ENCODE measurements at places on chromosomes 7 and 10.

DNA sequence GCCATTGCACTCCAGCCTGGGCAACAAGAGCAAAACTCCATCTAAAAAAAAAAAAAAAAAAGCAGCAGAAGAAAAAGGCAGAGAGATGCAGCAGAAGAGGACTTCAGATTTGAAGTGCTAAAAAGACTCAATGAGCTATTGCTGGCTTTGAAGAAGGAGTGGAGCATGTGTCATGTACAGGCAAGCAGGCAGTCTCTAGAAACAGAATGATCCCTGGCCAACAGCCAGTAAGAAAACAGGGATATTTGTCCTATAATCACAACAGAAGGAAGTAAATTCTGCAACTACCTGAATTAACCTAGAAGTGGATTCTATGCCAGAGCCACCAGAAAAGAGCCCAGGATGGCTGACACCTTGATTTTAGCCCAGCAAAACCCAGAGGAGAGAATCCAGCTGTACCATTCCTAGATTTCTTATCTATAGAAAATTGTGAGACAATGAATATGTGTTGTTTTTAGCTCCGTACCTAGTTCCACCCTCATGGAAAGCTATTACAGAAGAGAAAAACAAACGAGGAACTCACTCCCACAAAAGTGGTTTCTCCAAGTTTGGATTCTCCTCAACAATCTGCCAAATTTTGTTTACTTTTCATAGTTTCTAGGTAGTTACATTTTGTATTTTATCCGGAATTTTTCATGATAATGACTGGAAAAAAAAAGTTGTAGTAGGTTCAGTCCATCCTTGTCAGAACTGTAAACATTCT is 198.2 kb upstream of the GNAI1 start:
- DNase-seq = no peak

- DNase-seq = no peak
These were observed 104.6 kb upstream of the PPIF start for GRCh38 chr10:79242620-79243152.

GRCh38 chr7:101565601-101566209 is 63.4 kb downstream of the MYL10 start:
- no peak for DNase-seq

- DNase-seq = no peak
These were observed 12.2 kb downstream of the DOCK4 start for GRCh38 chr7:112193915-112194502.

DNA sequence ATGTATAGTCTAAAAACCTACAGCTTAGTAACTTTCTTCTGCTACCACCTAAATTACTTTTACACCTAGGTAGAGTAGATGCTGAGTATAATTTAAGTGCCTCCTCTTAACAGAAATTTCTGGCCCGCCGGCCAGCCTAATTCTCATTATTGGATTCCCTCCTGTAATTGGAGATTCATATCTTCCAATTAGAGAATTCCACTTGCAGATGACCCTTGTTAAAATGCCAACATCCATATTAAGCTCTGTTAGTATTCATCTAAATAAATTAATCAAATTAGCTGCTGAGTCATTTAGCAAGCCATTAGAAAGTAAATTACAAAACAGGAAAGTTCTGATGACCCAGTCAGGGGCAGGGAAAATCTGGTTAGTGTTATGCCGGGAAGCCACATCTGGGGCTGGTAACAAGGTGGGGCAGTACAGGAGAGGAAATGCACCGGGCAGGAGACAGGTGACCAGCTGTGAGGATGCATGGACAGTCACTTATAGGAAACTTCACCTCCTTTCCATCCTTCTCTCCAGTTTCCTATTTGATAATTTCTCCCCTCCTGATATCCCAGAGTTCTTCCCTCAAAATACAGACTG is 82.8 kb downstream of the ORC5 start:
- DNase-seq = no peak

DNA sequence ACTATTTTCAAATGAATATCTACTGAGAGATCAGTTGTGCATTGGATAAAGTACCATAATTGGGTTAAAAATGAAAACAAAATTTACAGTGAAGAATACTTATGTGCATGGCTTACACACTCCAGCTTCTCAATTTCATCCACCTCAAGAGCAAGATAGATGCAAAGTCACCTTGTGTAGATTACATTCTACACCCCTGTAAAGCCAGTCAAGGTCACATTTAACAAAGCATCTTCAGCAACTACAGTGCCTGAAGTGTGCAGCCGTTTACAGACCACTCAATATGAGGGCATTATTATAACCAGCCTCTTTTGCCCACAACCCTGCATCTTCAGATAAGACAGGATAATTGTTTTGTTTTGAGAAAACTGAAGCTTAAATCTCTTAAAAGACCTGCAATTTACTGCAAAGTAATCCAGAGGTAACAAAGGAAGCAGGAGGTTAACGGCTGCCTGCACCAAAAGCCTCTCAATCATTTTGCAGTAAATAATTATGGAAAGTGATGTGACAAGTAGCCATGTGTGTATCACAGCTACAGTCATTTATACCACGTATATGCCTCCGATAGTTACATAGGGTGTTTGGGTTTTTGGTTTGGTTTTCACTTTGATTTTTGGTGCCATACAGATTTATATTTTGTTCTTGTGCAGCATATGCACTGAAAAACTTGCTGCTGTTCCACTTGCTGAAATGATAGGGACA is 4.9 kb downstream of the PURB start:
- no peak for DNase-seq

- peak; percentile 84 for DNase-seq
These were observed 227.8 kb upstream of the INHBA start for GRCh38 chr7:41930538-41931262.

GRCh38 chr7:17298102-17298839 is at the start of gene AHR:
Gene AHR, plus strand, starts transcription at chr7:17298652. Its CDS starts 613 bp downstream, at chr7:17299265.
- DNase-seq = peak; percentile 82

- no peak for DNase-seq
These were observed 24.3 kb downstream of the CALHM2 start for GRCh38 chr10:103427866-103428265.

GRCh38 chr7:2726316-2727018 is 38.5 kb downstream of the AMZ1 start:
- DNase-seq = no peak

GRCh38 chr7:80775482-80775881 is 137.0 kb downstream of the CD36 start:
- no peak for DNase-seq

GRCh38 chr10:68402276-68402675 is 4.8 kb downstream of the RUFY2 start:
- DNase-seq = no peak

DNA sequence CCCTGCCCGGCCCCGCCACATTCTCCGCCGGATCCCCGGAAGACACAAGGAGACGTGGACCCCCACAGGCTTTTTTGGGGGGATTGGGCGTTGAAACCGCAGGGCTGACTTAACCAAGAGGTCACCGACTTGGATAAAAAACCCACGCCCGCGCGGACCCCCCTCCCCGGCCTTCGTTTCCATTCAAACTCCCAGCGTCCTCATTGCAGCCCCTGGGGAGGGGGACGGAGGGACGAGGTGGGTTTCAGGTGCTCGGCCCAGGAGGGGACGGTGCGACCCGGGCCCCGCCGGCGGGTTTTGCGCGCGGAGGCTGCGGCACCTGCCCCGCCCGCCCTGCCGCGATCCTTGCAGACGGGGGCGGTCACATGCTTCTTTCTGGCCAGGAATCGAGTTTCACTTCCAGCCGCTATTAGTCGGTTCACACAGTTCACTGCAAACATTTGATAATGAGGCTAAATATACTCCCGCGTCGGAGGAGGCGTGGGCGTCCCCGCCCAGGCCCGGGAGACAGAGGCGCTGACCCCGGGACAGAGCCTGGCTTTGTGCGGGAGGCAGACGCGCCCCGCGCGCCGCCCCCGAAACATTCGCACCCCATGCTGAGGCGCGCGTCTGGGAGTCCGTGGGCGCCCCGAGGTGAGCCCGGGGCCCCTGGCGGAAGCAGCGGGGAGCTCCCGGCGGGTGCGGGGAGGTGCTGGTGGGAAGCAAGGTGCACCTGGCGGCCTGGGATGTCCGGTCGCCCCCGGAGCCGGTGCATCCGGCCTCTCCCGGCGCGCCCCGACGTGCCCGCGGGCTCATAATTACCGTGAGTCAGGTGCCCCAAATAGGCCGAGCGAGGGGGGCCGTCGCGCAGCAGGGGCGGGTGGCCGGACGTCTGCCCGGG is 2.7 kb upstream of the PDGFA start:
- DNase-seq = no peak

- DNase-seq = no peak
These were observed 322.3 kb downstream of the WDR37 start for GRCh38 chr10:1378473-1378872.

GRCh38 chr10:17838080-17838648 is 29.0 kb downstream of the MRC1 start:
- DNase-seq = no peak

DNA sequence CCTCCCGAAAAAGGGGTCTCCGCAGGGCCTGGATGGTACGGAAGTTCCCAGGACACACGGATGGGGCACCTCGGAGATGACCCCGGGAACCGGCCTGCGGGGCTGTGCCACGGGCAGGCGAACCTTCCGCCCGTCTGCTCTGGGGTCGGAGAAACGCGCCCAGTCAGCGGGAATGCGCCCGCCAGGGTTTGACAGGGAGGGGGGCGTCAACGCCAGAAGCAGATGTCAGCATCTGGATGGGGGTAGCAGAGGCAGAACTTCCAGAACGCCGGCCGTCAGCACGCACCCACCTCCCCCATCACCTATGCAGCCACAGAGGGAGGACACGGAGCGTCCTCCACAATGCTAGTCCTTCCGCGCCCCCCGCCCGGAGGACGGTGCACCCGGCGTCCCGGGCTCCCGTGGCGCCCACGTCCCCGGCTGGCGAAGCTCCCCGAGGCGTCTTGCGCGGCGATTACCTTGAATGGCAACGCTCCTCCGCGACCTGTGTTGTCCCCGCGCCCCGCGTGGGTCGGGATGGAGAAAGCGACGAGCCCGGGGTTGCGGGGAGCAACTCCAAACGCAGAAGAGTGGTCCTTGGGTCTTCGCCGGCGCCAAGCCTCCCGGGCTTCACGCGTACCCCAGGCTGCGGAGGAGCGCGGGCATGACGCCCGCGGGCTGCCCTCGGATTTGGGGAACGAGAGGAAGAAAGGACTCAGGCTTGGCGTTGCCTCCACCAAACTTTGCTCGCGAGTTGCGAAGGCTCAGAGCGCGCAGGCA is 561 bp downstream of the FGFR2 start:
- DNase-seq = no peak

GRCh38 chr7:72465521-72465920 is 53.4 kb upstream of the CALN1 start:
- DNase-seq = no peak

DNA sequence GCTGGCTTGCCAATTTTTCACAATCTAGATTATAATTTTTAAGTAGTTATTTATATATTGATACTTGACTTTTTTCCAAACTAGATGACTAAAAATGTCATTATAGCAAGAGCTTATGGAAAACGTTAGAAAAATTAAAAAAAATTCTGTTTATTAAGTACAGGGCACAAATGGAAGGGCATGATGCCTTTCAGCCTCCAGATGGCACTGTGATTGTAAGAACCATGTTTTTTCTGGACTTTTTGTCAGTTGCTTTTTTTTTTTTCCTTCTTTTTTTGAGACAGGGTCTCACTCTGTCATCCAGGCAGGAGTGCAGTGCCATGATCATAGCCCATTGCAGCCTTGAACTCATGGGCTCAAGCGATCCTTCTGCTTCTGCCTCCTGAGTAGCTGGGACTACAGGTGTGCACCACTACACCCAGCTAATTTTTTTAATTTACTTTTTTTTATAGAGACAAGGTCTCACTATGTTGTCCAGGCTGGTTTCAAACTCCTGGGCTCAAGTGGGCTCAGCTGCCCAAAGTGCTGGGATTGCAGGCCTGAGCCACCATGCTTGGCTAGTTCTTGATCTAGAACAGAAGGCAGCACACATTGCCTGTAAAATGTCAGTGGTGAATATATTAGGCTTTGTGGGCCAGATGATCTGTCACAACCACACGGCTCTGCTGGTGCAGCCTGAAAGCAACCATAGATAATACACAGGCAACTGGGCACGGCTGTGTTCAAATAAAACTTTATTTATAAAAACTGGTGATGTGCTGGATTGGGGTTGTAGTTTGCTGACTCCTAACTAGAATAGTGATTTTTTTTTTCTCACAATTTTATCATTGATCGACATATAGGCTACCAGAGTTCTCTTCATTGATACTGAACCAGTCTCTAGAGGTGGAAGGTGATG is 27.4 kb downstream of the UCMA start:
- no peak for DNase-seq

DNA sequence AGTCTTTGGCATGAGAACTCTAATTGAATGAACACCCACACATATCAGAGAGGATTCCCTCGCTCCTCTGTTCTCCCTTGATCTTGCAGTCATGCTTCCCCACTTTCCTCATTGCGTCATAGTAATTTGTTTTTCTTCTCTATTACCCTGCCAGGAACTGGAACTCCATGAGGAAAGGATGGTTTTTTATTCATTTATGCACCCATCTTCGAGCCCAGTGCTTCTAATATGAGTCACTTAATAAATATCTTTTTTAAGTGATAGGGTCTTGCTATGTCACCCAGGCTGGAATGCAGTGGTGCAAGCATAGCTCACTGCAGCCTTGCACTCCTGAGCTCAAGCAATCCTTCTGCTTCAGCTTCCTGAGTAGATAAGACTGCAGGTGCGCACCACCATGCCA is 83.5 kb downstream of the OTUD1 start:
- DNase-seq = peak; percentile 29

- DNase-seq = peak; percentile 96
These were observed 7.8 kb downstream of the TES start for GRCh38 chr7:116218051-116218645.

DNA sequence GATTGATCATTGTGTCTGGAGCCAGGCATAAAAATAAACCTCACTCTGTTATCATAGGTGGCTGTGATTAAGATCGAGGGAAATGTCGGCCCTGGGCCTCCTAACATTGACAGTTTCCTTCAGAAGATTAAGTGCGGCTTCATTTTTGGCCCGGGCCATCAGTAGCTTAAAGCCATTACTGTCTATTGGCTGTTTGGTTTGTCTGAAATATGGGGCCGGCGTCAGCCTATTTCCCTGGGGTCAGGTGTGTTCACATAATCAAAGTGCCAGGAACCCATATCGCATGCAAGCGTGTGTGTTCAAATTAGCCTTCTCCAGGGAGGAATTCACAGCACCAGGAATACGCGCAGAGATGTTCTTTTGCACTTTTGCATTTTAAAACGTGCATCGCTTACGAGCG is 114.7 kb downstream of the CUX1 start:
- DNase-seq = no peak

DNA sequence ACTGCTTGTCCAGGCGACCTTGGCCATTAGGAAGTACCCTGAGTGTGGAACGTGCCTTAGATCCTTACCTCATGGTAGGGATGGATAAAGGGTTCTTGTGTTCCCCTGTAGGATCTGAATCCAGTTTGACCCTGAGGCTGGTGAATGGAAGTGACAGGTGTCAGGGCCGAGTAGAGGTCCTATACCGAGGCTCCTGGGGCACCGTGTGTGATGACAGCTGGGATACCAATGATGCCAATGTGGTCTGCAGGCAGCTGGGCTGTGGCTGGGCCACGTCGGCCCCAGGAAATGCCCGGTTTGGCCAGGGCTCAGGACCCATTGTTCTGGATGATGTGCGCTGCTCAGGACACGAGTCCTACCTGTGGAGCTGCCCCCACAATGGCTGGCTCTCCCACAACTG is 31.6 kb downstream of the DMBT1 start:
- DNase-seq = no peak
